Stimulated activated CD4-positive, alpha-beta T cell treated with anti-CD3 and anti-CD28 coated beads, Interleukin-12 subunit alpha, Interleukin-12 subunit beta, amount 100 ng/mL, for 48 hours (primary cell): ENCODE measurements at places on chromosomes 7 and 10.

DNA sequence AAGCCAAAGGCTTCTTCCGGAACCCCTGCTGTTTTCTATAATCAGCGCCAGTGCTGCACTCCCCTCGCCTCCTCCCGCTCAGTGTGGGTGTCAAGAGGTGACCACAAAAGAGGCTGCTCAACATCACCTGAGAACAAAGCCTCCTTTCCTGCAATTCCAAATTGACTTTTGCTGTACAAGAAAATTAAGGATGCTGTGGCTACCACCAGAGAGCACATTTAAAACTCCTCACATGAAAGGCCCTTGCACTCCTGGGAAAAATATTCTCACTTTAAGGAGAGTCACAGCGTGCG is 96.4 kb downstream of the HIPK2 start:
- no peak for DNase-seq

GRCh38 chr7:54037873-54038272 is 504.3 kb upstream of the VSTM2A start:
- DNase-seq = no peak

DNA sequence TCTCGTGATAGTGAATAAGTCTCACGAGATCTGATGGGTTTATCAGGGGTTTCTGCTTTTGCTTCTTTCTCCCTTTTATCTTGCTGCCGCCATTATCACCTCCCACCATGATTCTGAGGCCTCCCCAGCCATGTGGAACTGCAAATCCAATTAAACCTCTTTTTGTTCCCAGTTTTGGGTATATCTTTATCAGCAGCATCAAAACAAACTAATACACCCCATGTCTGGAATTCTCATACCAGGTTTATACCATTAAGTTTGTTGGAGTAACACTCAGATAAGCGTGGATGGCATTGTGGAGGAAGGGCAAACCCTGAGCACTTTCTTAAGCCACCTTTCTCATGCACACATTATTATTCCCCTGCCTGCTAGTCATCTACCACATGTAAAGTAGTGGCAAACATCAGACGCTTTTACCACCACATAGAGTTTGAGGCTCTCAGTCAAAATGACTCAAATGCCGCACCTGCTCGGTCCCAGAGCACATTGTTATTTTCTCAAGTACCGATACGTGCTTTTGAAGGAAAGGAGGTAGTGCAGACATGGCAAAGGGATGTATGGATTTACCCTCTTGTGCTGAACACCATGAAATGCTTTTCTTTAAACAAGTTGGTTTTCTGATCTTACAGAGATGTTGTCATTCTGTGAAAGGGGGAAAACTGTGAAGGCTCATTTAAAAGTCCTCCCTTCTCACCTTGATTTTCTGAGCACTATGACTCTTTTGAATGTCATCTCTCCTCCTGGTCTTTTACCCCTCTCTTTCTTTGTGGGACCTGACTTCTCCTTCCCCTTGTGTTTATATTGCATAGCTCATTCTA is 429.7 kb downstream of the EXOC4 start:
- DNase-seq = no peak

- DNase-seq = no peak
Observed at GRCh38 chr7:52283335-52283734, 752.1 kb upstream of the POM121L12 start.

- DNase-seq = no peak
Observed at GRCh38 chr10:109239371-109239770, 683.9 kb downstream of the XPNPEP1 start.

- no peak for DNase-seq
Observed at GRCh38 chr10:1754506-1755153, 17.3 kb upstream of the ADARB2 start.

DNA sequence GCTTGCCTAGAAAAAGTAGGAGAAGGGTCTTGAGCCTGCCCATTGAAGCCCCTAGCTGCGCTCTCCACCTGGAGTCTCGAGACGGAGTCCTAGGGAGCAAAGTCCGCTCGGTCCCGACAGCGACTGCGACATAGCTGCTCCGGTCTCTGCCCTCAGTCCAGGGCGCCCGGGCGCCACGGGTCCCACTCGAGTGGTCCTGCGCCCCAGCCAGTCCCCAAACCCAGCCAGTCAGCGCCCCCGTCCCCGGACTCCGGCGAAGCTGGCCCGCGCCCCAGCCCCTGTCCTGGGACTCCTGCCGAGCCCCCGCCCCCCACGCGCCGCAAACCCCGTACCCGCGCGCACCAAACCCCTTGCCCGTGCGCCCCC is 490 bp downstream of the TNS3 start:
- DNase-seq = no peak

GRCh38 chr7:84372155-84372621 is 177.6 kb upstream of the SEMA3A start:
- no peak for DNase-seq

DNA sequence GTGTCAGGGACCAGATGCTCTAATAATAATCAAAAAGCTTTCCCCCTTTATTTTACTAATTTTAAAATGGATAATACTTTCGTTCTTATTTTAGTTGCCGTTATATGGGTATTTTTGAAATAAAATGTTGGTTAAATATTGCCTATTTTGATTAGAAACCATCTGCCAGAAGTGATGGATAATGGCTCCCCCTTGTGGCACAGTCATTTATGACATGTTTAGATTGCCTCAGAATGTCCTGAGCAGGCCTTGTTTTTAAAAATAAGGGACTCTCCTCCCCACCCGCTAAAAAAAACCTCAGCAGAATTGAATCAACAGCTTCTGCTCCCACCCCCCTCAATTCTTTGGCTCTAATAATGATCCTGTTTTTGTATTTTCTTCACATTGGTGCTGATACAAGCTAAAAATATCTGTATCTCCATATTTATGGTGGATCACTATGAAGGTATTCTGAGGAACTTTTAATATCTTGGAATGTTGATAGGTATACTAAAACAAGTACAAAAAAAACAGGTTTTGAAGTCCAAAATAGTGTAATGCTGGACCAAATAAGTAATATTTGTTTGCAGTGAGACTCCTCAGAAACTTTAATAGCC is 38.8 kb downstream of the TMEM60 start:
- peak; percentile 42 for DNase-seq

DNA sequence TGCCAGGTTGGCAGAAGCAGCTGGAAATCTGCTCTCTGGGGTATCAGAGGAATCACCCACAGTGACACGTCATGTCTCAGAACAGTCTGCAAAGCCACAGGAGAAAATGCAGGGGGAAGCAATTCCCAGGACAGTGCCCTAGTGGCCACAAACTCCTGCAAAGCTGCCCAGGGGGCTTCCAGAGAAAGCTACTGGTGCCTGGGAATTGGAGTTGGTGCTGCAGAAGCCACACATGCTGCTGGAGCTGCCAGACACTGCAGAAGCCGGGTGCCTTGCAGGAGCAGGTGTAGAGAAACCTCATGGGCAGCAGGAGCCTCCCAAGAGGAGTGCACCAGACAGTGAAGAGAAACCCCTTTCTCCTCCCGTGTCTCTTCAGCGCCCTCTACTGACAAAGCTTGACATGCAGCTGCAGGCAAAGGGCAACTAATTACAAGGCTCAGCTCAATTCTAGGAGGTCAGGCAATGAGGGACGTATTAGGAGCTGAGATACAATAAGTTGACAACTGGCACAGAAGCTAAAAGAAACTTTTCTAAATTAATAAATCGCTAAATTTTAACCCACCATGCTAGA is 30.2 kb upstream of the NUB1 start:
- DNase-seq = no peak

GRCh38 chr7:22109761-22110160 is 164.1 kb upstream of the CDCA7L start:
- peak; percentile 3 for DNase-seq

GRCh38 chr7:50529093-50529862 is 35.9 kb downstream of the DDC start:
- DNase-seq = no peak

GRCh38 chr7:754531-755412 is 27.7 kb upstream of the PRKAR1B start:
- DNase-seq = no peak

DNA sequence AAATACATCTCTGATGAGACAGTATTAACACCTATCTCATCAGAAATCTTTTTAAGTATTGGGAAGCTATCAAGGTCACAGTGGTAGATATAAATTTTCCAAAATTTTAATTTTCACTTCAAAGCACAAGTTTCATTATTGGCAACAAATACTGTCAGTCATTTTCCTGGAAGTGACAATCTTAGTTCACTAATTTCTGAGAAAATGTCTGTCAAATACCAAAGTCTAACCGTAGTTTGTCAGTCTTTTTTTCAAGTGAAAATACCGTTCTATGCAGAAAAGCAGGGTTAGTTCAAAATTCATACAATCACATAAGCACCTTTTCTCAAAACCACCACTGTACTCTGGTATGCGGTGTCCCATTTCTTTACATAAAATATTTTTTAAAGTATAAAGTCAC is 40.4 kb downstream of the CACUL1 start:
- no peak for DNase-seq

GRCh38 chr10:73079779-73080541 is 16.7 kb downstream of the P4HA1 start:
- no peak for DNase-seq

- DNase-seq = no peak
Observed at GRCh38 chr10:72682638-72683037, 9.3 kb upstream of the MCU start.

GRCh38 chr10:48590945-48591344 is 13.9 kb downstream of the ARHGAP22 start:
- DNase-seq = no peak

- no peak for DNase-seq
Observed at GRCh38 chr10:5514226-5514850, 10.4 kb upstream of the CALML3 start.

GRCh38 chr7:27899601-27900000 is 159.6 kb downstream of the TAX1BP1 start:
- peak; percentile 19 for DNase-seq

DNA sequence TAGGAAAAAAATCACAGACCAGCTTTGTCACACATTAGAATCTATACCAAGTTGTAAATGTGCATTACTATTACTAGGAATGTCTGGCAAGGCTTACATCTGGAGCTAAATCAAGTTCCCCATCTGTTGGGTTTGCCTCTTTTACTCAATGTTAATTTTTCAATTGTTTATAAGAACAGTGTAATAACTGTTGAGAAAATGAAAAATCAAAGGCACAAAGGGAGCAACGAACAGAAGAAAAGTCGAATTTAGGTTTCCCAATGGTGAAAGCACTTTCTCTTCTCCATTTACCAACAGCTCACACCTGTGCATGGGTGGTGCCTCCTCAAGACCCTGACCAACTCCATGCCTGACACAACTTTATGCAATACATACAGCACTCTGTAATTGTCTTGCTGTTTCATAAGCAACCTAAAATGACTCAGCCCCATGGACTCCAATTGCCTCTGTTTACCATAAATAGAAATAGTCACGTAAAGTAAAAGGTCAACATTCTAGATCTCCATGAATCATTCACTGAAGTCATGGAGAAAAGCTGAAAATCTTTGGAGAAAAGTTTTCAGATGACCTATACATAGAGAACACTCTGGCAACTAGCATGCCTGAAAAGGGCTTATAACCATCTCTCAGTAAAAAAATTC is 95.5 kb upstream of the KCNIP2 start:
- DNase-seq = no peak

- DNase-seq = no peak
Observed at GRCh38 chr10:124837687-124838086, 36.1 kb downstream of the ABRAXAS2 start.

DNA sequence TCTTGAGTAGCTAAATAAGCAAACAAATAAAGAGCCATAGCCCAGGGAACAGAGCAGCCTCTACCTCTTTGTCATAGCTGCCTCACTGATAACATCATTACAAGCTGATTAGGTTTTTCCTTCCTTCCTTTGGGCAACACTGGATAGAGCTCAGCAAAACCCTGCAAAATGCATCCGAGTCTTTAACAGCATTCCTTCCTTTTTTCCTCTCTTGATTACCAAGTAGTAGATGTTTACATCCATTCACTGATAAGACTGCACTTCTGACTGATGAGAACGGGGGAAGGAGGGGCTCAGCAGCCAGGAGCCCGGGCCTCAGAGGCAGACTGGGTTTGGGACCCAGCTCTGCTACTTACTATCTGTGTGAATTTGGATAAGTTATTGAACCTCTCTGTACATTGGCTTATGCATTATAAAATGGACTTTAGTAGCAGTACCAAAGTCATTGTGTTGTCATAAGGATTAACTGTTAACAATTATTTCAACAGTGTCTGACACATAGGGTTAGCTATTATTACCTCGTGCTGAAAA is 214.2 kb downstream of the ANK3 start:
- DNase-seq = no peak

GRCh38 chr7:70726951-70727378 is 405.0 kb upstream of the GALNT17 start:
- DNase-seq = no peak

- DNase-seq = no peak
Observed at GRCh38 chr10:16227674-16228073, 209.1 kb upstream of the PTER start.

- no peak for DNase-seq
Observed at GRCh38 chr7:123505221-123505620, 29.2 kb downstream of the IQUB start.

DNA sequence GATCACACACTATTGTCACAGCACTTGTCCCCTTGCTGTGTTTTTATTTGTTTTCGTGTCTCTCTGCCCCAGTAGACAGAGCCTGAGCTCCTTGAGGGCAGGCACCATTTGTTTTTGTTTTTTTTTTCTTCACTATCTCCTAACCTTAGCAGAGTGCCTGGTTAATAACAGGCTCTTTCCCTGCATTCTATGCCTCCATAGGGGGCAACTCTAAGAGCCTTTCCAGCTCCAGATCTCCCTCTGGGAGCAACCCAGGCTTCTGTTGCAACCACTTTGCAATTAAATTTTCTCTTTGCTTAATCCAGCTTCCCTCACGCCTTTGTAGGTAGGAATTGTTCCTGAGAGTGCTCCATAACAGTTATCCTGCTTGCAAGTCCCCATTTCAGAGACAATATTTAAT is 148.4 kb downstream of the PLXDC2 start:
- DNase-seq = no peak

DNA sequence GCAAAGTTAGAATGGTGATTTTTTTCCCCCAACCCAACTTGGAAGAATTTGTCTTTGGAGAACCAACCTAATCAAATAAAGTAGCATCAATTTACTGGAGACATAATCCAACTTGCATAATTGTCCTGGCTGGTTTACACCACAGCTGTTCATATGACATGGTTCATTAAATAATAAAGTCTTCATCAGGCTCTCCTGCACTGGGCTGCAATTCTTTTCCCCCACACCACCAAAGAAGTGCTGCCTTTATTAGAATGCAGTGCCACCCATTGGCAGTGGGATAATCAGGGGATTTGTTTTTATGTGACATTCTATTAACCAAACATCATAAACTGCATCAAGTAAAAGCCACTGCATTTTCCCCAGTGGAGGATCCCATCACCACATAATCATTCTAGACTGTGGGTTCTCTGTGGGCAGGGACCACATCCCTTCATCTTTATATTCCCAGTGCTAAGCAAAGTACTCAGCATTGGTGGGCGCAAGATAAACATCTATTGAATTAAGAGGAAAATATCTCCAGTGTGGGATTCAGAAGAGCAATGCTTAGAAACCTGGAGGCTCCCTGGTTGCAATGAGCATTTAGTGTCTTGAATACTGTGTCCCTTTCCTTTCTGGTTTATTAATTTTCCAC is 322.0 kb downstream of the KCNMA1 start:
- no peak for DNase-seq
